ENCODE measurements at places on chromosomes 2 and 18.

DNA sequence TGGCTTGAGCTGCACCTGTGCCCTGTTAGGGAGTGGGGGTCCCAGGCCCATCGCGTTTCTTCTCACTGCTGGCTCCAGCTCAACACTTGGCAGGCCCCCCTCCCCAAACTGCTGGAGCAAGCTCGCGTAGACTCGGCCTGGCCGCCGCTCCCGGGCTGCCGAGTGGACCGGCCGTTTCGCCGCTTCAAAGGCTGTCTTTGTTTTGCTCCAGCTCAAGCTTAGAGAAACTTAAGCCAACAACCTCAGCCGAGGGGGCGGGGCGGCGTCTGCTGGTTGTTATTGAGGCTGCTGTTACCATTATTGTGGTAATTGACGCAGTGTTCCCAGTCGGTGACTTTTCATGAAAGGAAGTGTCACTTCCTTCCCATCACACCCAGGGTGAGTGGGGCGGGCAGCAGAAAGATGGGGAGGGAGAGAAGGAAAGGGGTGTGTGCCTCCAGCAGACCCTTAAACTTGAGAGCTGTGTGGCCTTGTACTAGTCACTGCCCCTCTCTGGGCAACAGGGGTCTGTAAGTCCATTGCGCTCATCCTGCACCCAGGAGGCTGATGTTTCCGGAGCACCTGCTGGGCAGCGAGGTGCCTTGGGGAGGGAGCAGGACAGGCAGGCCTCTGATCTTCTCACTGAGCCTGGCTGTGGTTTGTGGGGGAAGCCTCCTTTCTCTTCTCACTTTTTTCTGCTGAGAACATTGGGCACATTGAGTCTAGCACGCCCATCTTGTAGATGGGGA lies 2.1 kb downstream of the ARID5A start:
- no peak for DNase-seq

DNA sequence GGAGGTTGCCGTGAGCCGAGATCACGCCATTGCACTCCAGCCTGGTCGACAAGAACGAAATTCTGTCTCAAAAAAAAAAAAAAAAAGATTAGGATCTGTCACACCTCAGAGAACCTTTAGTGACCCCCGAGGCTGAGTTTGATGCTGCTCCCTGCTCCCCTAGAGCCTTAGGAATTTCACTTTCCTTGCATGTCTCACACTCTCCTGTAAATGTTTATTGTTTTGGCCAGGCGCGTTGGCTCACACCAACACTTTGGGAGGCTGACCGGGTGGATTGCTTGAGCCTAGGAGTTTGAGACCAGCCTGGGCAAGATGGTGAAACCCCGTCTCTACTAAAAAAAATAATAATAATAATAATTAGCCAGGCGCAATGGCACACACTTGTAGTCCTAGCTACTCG lies 31.5 kb downstream of the SRSF7 start:
- DNase-seq, result no peak

DNA sequence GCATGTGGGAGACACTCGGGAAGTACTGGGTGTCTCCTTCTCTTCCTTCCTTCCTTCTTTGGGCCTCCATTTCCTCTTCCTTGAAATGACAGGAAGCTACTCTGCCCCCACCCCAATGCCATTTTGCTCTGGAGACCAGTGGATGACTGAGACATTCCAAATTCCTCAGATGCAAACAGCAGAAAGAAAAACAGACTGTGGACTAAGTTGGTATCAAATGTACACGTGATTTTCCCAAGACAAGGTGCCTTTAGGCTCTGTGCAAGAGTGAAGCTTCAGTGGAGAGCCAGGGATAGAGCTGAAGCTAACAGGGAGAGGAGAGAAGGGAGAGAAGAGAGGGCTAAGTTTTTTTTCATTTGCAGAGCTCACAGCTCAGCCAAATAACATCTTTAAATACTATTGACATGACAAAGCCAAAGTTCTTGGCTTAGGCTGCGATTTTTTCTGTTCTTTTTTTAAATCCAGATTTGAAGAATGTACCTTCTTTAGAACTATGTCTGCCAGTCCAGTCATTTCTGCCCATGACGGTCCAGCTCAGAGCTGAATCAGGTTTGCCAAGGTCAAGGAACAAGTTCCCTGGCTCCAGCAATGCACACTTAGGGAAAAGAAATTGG lies 84.5 kb upstream of the LCLAT1 start:
- peak; percentile 34 for DNase-seq

DNA sequence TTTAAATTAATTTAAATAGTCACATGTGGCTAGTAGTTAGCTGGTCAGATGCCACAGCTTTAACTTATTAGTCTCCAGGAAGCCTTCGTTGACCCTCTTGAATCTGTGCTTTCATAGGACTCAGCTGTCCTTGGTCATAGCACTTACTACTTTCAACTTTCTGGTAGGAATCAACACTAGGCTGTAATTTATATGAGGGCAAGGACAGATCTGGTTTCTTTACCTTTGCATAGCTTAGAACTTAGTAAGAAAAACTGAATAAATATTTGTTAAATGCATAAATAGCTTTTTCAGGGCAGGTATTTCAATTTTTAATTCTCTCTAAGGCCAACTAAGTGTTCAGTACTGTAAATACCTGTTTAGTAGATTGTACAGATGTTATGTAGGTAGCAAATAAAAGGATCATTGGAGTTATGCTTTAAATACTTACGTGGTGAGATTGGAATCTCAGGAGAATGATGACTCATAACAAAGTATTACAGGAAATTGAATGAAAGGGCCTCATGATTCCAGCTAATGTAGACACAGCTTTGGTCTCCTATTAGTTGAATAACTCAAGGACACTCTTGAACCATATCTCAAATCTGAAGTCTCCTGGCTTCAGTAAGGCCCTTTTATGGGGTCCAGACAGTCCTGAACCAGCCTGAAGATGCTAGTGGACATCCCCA lies 2.6 kb downstream of the CLIP4 start:
- DNase-seq, result no peak

DNA sequence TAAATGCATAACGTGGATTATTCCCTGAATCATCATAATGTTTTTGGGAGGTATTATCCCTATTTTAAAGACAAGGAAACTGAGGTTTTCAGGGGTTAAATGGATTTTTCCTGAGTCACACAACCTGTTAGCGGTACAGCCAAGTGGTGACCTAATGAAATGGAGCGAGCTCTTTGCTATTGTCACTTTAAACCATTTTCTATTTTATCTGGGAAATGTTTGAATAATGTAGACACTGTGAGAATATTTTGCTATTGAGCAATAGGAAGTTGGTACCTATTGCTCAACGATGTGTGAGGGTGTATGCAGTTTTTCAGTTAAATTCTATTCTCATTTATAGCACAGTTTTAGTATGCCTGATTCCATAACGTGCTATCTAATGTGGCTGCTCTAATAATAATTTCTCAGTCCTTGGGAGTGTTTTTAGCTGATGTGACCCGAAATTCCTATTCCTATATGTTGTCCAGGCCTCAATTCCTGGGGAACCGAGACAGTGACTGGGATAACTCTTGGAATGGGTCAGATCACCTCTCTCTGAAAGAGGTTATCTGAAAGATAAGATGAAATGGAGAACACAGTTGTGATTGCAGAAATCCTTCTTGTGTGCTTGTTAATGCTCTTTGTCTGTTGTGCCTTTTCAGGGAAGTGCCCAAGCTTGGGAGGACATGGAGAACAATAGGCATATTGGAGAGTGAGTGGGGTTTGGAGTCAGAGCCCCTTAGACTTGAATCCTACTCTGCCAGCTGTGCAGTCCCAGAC lies 38.4 kb downstream of the ABCB11 start:
- no peak for DNase-seq

GRCh38 chr2:100213595-100213994 lies 71.2 kb upstream of the AFF3 start:
- no peak for DNase-seq

DNA sequence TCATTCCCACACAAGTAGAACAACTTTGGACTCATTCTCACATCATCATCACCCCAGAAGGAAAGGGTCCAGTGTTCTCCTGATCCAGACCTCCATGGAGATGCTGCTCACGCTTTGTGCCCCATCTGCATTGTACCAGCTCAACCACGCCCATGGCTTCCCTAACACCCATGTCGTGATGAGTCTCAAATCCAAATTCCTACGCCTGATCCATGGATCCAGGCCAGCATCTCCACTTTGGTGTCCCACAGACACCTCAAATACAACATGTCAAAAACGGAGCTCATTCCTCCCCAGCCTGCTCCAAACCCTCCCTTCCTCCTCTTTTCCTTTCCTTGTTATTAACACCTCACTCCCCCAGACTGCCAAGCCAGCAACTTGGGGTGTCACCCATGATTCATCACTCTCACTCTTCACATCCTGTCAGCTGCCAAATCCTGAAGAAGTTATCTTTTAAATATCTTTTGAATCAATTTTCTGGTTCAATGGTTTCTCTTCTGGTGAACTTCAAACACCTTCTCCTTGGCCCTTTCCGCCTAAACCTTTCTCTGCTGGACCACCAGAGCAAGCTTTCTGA lies 30.2 kb upstream of the FAM124B start:
- DNase-seq, result no peak

- no peak for DNase-seq
These were observed 99.3 kb downstream of the STK39 start for GRCh38 chr2:168147830-168148794.

DNA sequence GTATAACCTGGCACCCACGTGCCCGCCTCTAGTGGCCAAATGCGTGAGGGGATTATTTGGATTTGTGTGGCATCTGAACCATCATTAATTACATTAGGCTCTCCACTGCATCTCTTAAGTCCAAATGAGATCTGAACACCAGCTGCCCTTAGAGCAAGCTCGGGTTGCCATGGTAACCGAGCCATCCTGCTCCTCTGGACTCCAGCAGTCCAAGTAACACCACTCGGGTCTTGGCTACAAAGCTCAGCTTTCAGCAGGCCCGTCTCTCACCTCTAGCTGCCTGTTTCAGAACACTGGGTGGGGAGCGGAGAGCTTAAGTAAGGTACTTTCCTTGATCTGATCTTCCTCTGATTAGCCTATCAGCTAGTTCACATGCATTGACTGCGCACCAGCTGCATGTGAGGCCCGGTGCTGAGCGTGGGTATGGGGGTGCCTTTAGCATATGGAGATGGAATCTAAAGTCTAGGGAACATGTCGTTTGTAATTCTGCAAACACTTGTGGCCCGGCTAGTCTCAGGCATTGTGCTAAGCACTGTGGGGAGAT lies 14.1 kb upstream of the CYS1 start:
- DNase-seq, result no peak

GRCh38 chr2:109065391-109065734 lies 63.6 kb upstream of the SH3RF3 start:
- no peak for DNase-seq

- DNase-seq, result no peak
These were observed 18.1 kb upstream of the CDH19 start for GRCh38 chr18:66621816-66622576.

- DNase-seq, result no peak
These were observed 691.6 kb upstream of the HS6ST1 start for GRCh38 chr2:129010262-129010661.

- DNase-seq, result no peak
These were observed 33.4 kb upstream of the LPIN2 start for GRCh38 chr18:3046216-3046808.

- no peak for DNase-seq
These were observed 987.2 kb upstream of the CELF4 start for GRCh38 chr18:38552732-38553321.

All from amniotic stem cell (primary cell).